T-cell (primary cell): ENCODE measurements at places on chromosomes 12 and 14.

- no peaks in the 10 kb centered on the region for H3K4me1 ChIP-seq
- DNase-seq = no peak
- H3K36me3 ChIP-seq = no peaks in the 10 kb centered on the region
- H3K27me3 ChIP-seq = no peaks in the 10 kb centered on the region
- H3K27ac ChIP-seq = no peak overlapping the region
- H3K4me3 ChIP-seq = no peak overlapping the region
Observed at GRCh38 chr12:23113781-23114180, 488.8 kb downstream of the ETNK1 start.

DNA sequence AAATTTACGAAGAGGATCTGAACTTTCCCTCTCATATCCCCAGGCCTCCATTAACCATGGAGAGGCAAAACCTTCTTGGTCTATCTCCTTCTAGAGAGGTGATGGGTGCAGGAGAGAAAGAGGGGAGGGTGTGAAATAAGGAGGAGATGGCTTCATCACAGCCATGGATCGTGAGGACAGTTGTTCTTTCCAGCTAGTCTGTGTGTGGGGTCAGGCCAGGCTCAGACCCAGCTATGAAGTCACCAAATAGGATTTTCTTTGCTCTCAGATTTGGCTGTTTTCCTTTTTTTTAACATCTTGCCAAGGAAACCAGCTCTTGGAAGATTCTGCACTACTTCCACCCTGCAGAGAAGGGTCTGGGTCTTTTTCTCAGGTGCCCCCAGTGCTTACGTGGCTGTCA lies 64.9 kb upstream of the FAM181A start:
- no peaks in the 10 kb centered on the region for H3K4me1 ChIP-seq
- H3K27ac ChIP-seq = no peak overlapping the region
- no peak overlapping the region for H3K4me3 ChIP-seq

DNA sequence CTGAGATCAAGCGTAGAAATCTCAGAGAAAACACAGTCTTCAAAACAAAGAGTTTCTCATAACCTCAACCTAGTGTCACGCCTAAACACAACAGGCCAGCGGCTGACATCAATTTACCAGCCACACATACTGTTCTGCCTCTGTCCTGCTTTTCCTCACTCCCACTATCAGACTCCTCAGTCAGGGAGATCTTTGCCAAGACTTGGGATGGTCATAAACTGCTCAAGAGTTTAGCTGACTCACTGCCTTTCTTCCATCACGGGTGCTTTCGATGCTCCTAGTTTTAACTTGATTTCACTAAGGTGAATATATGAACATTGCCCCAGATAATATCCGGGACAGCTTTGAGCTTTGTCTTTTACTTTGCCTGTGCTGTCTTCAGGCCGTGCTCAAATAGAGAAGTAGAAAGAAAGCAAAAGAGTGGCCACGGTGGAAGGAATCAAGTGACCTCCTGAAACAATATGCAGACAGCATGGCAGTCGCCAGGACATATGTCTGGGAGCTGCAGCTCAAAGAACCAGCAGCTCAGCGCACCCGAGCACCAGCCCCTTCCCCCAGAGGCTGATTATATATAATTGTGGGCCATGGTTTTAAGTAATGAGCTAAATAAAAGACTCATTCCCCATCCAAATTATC lies 12.1 kb downstream of the MDM1 start:
- DNase-seq = no peak
- H3K4me1 ChIP-seq = no peaks in the 10 kb centered on the region
- H3K36me3 ChIP-seq = no peaks in the 10 kb centered on the region
- no peaks in the 10 kb centered on the region for H3K27me3 ChIP-seq
- H3K4me3 ChIP-seq = no peak overlapping the region
- no peak overlapping the region for H3K27ac ChIP-seq

- H3K27ac ChIP-seq = no peak overlapping the region
- H3K36me3 ChIP-seq = no peaks in the 10 kb centered on the region
- no peaks in the 10 kb centered on the region for H3K27me3 ChIP-seq
- DNase-seq = no peak
- H3K4me1 ChIP-seq = no peaks in the 10 kb centered on the region
Observed at GRCh38 chr12:30774599-30774998, 19.8 kb upstream of the CAPRIN2 start.

DNA sequence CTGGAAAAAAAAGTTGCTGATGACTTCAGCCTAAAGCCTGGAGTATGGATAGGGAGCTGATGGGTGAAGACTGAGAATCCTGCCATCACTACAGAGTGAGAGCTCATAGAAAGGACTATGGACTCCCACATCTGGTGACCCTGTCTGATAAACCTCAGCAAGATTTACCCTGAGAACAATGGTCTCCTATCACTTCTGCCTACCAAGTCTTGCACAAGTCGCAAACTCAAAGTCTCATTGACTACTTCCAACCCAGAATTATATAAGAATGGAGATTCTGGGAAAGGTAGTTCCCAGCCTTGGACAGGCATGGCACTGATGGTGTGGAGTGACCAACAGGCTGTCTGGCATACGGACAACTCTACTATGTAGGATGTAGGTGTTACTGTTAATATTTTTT lies 9.7 kb upstream of the MDM1 start:
- peaks cover 4% of the 10 kb centered on the region for H3K4me1 ChIP-seq
- no peaks in the 10 kb centered on the region for H3K27me3 ChIP-seq
- H3K27ac ChIP-seq = no peak overlapping the region
- DNase-seq = no peak
- no peak overlapping the region for H3K4me3 ChIP-seq
